Jurkat, Clone E6-1 (cell line): ENCODE measurements at places on chromosomes 12 and 14.

DNA sequence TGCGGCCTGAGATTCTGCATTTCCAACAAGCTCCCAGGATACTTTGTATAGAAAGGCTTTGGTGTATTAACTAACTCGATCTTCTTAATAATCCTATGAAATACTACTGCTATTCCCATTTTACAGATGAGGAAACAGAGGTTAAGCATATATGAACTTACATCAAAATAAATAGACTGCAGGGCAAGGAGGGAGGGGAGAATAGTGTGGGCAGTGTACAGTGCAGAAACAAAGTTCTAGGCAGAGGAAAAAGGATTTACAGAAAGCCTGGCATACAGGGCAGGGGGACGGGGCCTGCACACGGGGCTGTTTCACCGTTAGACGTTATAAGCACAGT, 19.0 kb downstream of the NINJ2 start:
- DNase-seq, result no peak

DNA sequence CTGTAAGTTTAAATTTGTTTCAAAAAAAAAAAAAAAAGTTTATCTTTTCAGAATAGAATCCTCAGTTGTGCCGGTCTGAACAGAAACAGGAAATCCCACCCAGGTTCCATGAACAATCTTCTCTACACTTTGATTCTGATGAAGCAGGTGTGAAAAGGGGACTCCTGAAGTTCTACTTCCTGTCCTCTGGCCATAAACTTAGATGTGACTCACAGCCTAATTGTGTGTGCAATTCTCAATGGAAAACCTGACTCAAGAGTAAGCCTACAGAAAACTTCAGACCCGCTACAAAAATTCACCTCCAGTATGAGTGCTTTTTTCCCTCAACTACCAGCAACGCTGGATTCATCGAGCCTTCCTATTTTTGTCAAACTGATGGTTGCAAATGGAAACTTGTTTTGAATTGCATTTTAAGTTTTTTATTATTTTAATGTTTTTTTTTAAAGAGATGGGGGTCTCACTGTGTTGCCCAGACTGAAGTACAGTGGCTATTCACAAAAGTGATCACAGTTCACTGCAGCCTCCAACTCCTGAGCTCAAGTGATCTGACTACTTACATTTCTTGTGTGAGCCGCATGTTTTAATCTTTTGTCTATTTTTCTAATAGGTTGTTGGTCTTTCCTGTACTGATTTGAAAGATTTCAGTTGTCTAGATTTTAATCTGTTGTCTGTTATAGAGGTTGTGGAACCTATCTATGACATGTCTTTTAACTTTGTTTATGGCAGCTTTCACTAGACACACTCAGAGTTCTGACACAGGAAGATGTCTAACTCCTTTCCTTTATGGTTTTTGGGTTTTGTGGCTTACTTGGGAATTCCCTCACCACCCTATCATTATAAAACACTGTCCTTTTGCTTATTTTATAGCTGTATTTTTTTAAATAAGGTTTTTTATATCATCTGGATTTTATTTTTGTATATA, 37.6 kb downstream of the ATG14 start:
- DNase-seq, result peak; percentile 37

GRCh38 chr12:103771466-103771865, 69.6 kb downstream of the NT5DC3 start:
- no peak for DNase-seq

DNA sequence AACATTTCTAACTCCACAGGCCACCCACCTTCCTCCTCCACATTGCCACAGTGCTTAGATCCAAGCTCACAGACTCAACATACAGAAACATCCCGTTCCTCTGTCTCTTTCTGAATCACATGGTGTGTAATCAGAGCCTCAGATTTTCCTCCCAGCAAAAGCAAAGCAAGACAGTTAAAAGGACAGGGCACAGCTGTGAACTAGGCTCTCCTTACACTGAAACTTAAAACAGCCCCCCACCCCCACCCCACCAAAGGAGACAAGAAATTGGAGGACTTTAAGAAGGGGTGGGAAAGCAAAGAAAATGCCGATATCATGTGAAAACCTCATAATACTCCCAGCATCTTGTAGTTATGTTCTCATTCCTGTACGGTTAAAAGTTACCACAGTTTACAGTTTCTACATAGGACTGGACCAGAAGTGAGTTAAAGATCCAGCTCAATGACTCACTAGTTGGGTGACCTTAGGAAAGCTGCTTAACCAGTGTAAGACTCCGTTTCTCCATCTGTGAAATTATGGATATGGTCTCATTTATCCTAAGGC, 4.8 kb downstream of the YBX3 start:
- peak; percentile 37 for DNase-seq

- DNase-seq, result no peak
Measured at GRCh38 chr12:69984241-69984640, 159.2 kb downstream of the MYRFL start.

DNA sequence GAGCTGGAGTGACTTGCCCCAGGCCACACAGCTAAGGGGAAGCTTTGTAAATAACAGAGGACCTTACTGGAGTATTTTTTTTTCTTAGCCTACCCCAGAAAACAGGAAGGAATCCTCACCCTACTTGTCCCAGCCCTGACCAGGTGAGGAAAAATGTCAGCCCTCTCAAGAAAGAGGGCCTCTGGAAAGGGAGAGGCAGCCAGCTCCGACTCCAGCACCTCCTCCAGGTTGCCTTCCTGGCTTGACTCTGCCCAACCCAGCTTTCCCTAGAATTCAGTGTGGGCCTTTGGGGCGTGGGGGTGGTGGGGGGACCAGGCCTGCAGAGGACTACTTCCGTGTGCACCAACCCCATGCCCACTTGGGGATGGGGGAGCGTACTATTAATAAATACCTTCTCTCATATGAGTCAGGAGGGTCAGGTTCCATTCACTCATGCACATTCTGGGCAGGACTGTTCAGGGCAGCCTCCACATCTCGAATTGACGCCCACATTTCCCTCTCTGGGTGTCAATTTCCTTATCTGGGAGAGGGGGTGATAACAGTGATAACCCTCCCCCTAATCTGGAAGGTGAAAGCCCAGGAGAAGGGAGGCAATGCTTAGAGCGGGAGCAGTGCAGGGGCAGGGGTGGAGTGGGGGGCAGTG, 5.2 kb downstream of the RHOF start:
- DNase-seq, result no peak

DNA sequence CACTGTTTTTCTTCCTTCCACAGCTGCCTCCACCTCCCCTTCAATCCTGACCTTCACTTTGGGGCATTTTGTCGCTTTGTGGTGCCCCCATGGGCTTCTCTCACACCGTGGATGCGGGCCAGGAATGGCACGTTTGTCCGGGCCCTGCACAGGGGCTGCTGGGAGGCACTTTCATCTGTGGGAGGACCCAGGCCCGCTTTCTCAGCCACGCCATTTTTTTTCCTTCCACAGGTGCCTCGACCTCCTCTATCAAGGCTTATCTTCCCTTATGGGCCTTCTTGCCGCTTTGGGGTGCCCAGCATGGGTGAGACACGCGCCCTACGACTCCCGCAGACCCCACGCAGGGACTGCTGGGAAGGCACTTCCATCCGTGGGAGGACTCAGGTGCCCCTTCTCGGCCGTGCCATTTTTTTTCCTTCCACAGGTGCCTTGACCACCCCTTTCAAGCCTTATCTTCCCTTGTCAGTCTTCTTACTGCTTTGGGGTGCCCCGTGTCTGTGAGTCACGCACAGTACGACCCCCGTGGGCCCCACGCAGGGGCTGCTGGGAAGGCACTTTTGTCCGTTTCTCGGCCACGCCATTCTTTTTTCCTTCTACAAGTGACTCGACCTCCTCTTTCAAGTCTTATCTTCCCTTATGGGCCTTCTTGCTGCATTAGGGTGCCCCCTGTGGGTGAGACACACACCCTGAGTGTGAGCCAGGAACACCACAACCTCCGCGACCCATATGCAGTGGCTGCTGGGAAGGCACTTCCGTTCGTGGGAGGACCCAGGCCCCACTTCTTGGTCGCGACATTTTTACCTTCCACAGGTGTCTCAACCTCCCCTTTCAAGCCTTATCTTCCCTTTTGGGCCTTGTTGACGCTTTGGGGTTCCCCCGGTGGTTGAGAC, 270.7 kb downstream of the ALG10 start:
- no peak for DNase-seq

- DNase-seq, result no peak
Measured at GRCh38 chr12:120470150-120470784, 719 bp upstream of the SRSF9 start.

GRCh38 chr12:24853588-24853987, 95.3 kb downstream of the BCAT1 start:
- no peak for DNase-seq

DNA sequence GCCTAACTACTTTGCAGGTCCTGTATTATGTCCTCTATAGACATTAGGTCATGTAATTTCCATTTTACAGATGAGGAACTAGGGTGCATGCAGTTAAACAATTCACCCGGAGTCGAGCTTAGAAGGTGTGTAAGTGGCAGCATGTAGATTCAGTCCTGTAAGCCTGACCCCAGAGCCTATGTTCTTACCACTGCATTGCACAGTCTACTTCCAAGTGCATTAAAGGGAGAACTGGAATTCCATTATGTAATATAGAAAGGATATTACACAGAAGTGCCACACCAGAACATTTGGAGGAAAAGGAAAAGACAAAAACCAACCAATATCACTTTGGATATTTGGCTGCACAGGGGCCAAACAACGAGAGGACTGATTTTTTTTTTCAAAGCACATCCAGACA, 1.2 kb downstream of the GLT8D2 start:
- DNase-seq, result no peak

DNA sequence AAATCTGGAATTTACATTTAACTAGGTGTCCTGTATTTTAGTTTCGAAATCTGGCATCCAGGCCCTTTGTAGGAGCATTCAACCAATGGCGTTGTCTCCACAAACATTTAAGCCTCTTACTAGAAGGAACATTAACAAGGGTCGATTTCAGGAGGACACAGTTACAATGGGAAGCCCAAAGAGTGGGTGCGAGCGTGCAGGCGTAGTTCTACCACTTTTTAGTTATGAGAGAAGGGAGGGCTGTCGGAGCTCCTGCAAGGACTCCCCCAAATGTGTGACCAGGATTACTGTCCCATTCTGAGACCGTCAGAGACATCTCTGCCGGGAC, 365 bp upstream of the ABHD4 start:
- no peak for DNase-seq

- no peak for DNase-seq
Measured at GRCh38 chr12:109645708-109646107, 67.9 kb upstream of the FAM222A start.

- no peak for DNase-seq
Measured at GRCh38 chr12:68139941-68140340, 19.6 kb downstream of the IFNG start.

GRCh38 chr12:84660139-84660538, 252.5 kb downstream of the SLC6A15 start:
- DNase-seq, result no peak

GRCh38 chr12:42360747-42361403, 34.9 kb downstream of the PPHLN1 start:
- no peak for DNase-seq

GRCh38 chr12:125878483-125878882, 813.2 kb downstream of the AACS start:
- no peak for DNase-seq

DNA sequence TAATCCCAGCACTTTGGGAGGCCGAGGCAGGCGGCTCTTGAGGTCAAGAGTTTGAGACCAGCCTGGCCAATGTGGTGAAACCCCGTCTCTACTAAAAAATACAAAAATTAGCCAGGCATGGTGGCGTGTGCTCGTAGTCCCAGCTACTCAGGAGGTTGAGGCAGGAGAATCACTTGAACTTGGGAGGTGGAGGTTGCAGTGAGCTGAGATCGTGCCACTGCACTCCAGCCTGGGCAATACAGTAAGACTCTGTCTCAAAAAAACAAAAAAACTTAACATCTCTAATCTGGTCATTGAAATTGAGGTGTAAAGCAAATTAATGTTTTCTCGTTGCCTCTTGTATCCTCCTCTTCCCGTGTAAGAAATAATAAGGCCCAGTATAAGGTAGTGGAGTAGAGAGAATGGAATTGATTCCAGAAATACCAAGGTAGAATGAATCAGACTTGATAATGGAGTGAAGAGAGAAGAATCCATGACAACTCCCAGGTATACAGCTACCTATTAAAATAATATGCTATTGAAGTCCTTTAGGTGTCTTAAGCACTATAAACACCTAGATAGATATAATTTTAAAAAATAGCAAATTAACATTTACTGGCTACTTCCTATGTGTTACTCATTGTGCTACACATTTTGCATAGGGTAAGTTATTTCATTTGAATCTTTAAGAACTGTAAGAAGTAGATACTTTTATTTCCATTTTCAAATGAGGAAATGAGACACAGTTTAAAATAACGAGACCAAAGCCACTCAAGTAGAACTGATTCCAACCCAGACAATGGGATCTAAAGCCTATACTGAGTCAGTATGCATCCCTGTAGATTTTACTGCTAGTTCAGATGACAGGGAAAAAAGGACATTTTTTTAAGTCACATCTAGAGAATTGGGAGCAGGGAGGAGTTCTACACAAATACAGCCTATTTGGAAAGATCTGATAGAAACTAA, 23.2 kb downstream of the RAP1B start:
- DNase-seq, result no peak

DNA sequence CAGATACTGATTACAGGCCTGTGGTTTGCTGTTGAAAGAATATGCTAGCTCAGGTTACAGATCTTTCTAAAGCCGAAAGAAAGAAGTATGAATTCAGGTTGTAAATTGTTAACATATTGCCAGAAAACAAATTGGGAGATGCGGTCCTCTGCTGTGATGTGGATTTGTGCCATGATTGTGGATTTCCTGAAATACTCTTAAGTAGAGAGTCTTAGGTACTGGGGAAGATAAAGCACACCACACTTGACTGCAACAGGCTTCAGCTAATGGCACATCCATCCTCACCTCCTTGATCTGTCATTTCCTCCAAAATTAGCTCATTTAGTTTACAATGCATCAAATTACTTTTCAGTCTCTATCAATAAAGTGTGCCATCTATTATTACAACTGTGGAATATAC, 279.2 kb downstream of the SYT1 start:
- DNase-seq, result no peak

GRCh38 chr14:100603341-100604120, 16.3 kb upstream of the BEGAIN start:
- DNase-seq, result no peak

DNA sequence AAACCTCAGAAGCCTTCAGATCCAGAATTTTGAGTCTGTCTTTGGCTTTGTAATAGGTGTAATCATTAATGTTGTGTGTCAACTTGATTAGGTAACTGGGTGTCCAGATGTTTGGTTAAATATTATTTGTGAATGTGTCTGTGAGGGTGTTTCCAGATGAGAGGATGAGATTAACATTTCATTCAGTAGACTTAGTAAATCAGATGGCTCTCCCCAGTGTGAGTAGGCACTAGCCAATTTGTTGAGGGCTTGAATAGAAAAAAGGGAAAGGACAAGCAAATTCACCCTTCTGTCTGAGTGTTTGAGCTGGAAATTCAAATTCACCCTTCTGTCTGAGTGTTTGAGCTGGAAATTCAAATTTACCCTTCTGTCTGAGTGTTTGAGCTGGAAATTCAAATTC, 932.2 kb downstream of the SLC6A15 start:
- no peak for DNase-seq
